ENCODE measurements at places on chromosomes 2 and 18.

DNA sequence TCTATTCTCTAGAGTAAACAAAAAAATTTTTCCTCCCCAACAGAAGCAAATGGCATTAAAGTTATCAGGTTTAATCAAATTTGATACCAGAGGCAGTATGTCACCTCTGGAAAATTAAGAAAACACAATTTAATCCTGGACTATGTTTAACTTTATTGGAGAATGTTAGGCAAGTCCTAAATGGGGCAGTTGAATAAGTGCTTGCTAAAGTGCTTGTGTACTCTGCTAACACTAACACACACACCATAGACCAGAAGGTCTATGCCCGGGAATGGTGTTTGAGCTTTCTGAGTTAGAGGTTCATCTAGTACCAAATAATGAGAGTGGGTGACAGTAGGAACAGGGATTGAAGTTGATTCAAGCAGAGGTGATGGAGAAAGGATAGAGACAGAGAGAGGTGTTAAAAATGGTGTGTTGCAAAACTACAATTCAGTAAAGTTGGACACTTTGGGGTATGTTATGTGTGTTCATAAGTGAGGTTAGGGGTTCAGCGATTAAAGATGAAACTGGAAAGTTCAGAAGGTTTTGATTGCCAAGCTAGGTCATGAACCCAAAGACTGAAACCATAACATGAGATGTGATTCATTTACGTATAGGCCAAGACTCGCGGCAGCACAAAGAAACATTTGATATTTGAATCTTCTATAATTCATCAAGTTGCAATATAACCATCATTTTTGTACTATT lies 40.5 kb upstream of the PEX13 start:
- no peak for DNase-seq

DNA sequence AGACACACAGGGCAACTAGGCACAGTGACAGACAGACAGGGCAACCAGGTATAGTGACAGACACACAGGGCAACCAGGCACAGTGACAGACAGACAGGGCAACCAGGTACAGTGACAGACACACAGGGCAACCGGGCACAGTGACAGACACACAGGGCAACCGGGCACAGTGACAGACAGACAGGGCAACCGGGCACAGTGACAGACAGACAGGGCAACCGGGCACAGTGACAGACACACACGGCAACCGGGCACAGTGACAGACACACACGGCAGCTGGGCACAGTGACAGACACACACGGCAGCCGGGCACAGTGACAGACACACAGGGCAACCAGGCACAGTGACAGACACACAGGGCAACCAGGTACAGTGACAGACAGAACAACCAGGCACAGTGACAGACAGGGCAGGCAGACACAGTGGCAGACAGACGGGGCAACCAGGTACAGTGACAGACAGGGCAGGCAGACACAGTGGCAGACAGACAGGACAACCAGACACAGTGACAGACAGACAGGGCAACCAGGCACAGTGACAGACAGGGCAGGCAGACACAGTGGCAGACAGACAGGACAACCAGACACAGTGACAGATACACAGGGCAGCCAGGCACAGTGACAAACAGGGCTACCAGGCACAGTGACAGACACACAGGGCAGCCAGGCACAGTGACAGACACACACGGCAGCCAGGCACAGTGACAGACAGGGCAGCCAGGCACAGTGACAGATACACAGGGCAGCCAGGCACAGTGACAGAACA lies 64.7 kb upstream of the RAB6C start:
- DNase-seq = no peak

GRCh38 chr2:110904116-110904778 lies 171.9 kb downstream of the ACOXL start:
- no peak for DNase-seq

DNA sequence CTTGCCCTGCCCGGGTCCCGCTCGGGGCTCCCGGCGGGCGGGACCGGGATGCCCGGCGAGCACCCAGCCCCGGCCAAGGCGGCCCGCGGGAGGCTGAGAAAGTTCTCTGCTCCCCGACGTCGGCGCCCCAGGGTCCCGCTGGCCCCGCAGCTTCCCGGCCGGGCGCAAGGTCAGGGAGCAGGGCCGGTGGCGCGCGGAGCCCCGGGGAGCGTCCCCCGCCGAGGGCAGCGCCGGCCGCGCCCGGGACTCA lies 331 bp downstream of the SERPINE2 start:
- DNase-seq = no peak

- DNase-seq = no peak
Observed at GRCh38 chr2:219444566-219445091, 10.0 kb downstream of the SPEG start.

DNA sequence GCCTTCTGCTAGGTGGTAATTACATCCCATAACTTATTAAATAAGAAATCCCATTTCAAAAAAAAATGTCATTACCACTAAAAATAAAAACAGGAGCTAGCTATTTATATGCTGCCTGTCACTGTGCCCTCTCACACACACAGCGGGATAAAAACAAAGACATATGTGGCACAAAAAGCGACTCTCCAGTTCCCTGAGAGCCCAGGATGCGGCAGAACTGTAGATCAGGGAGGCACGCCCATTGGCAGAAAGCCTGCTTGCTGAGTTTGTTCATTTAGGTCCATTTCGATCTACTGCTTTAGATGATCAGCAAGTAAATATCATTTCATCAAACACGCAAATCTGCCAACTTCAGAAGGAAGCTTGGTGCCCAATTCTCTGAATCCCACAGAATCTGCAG lies 124.4 kb downstream of the TMEM163 start:
- DNase-seq = no peak

GRCh38 chr18:74534150-74534969 lies at the start of gene CNDP1:
Gene CNDP1, plus strand, starts transcription at chr18:74534500. Its CDS starts 168 bp downstream, at chr18:74534668.
- no peak for DNase-seq

DNA sequence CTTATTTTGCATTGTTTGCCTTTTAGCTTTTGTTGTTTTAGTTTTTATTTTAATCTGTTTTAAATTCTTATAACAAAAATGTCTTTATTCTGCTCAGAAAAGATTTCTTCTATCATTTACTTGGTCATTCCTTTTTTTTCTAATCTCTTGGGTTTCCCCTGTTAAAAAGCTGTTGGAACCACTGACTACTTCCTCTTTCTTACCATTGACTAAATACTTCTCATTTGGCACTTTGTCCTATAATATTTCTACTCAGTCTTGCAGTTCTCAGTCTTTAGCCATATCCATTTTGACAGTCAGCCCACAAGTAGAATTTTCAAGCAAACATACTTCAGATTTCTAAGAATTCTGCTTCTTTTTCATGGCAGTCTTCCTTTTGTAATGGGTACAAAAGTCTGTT lies 567.2 kb downstream of the SATB2 start:
- no peak for DNase-seq

DNA sequence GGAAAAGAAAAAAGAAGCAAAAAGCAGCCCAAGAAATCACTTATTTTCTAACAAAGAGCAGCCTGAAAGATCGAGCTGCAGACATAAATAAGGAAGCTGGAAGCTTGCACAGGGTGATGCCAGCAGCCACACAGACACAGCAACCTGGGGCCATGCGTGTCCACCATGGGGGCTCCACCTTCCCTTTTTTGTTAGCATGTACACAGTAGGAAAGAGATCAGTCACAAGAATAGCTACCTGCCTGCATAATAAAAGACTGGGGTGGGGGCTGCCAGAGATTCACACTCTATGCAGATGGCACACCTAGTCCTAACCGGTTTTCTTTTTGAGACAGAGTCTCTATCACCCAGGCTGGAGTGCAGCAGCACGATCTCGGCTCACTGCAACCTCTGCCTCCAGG lies 2.9 kb upstream of the CNOT11 start:
- no peak for DNase-seq

DNA sequence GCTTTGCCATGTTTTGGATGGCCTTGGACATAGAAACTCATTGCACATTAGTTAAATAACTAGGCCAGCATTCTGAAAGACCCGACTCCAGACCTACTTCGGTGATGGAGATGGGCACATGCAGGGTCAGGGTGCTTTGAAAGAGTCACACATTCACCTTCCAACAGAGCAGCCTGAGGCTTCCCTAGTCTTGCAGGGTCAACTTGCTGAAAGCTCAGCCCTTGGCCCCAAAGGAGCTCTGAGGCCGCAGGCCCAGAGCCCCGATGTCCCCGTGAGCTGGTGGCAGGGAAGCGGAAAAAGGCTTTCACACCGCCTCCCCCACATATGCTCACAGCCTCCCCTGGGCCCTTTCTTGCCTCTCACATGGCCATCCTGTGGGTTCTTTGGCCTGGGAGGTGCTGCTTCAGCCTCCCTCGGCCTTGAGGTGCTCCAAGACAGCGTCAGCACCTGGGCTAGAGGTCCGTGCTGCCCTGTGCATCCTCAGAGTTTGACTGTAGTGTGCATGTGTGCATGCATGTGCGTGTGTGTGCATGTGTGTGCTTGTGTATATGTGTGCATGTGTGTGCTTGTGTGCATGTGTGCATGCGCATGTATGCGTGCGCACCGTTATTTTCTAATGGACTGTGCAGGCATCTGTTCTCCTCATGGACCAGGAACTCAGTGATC lies 21.6 kb downstream of the LDLRAD4 start:
- no peak for DNase-seq

GRCh38 chr2:189583227-189584198 lies 2.9 kb upstream of the SLC40A1 start:
- no peak for DNase-seq

DNA sequence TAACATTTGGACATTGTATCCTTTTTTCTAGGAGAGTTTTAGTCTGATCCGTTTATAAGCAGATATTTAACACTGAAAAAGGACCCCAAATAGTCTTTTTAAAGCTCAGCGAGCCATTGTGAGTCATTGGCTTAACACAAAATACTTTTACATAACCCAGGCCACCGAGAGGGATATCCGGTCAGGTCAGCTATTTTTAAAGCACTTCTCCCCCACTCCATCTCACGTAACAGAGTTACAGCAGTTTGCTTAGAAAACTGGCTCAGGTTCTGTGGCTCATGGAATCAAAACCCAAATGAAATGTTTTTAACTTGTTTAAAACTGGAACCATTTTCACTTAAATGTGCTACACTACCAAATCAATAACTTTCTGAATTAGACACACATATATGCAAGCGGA lies 23.9 kb downstream of the COL4A3 start:
- DNase-seq = peak; percentile 78

DNA sequence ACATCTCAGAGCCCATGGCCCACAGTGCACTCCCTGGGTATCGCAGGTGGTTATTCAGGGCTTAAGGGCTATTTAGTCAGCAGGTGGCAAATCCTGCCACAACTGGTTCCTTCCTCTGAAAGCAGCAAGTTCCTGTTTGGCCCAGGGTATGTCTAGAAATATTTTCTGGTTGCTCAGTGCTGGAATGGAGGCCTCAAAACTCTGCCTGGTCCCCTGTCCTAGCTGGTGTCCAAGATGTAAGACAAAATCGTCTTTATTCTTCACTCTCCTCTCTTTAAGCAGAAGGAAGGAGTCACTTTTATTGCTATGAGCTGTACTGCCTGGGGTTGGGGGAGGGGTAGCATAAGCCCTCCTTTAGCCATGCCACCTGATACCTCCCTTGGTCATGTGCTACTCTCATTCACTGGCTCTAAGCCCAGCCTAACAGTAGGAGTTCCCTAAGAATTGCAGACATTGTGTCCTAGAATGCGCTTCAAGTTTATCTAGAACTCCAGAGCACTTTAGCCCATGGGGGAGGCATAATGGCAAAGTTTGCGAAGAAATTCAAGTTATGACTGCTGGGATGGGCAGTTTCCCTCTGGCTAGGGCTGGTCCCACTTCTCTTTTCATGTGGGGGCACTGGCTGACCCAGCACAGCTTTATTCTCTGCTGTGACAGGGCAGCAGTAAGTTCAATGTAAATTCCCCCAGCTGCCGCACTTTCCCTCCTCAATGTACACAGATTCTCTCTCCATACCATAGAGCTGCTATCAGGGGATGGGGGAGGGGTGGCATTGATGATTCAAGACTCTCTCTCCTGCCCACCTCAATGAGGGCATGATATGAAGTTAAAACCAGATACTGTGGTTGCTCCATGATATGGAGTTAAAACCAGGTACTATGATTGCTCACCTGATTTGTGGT lies 27.1 kb upstream of the CWC22 start:
- DNase-seq = peak; percentile 56

DNA sequence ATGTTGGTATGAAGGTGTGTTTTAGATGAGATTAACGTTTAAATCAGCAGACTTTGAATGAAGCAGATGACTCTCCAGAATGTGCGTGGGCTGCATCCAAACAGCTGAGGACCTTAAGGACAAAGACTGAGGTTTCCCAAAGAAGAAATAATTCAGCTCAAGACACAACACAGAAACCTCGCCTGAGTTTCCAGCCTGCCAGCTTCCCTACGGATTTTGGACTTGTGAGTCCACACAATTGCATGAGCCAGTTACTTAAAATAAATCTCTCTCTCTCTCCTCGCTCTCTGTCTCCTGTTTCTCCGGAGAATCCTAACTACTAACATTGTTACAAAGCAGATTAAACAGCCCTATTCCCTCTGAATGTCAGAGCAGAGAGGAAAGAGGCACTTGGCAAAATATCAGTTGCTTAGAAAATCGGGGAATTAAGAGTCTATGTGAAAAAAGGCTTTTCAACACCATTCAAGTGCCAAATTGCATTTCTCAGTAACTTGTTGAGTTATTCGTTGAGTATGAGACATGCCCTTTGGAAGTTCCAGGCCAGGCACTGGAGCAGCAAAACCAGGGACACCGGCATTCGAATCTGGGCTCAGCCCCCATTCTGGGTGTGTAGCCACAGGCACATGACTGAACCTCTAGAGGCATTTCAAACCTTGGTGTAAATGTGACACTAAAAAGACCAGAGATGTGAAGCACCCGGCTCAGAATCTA lies 174.6 kb upstream of the PID1 start:
- peak; percentile 76 for DNase-seq

GRCh38 chr18:44388329-44388728 lies 292.4 kb upstream of the SETBP1 start:
- DNase-seq = no peak

GRCh38 chr2:149221002-149221401 lies 109.4 kb upstream of the LYPD6 start:
- DNase-seq = no peak

DNA sequence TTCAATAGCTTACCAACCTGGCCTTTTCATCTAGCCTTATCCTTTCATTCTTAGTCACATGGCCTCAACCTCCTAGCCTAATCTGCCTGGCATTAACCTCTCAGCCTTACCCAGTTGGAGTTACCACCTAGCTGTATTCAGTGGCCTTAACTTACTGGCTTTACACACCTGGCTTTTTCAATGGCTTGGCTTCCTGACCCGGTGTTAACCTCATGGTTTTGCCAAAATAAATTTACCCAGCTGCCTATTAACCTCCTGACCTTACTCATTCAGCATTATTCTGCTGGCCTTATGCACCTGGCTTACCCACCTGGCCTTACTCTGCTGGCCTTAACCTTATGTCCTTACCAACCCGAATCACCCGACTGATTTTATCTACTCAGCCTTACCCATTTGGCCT lies 135.5 kb upstream of the ZSWIM2 start:
- no peak for DNase-seq
